Natural killer cell treated with Interleukin-12 subunit alpha and Interleukin-12 subunit beta and Interleukin-15 and Interleukin-18, amount 100 ng/mL, for 72 hours (primary cell): ENCODE measurements at places on chromosomes 5 and 9.

DNA sequence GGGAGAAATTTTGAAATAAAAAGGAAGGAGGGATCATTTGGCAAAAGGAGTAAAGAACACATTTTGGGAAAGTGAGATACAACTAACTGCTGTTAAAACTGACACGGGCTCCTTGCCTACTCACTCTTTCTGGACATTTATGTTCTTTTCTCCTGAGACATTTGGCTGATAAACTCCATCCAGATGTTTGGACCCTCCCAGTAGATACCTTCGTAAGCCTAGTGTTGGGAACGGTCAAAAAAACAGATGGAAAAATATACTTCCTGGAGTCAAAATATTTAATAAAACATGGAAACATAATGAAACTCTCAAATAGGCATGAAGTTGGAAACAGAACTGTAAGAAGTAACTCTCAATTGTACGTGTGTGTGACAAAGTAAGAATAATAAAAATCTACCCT is 360.1 kb upstream of the RIOK2 start:
- H3K4me3 ChIP-seq, result no peak overlapping the region
- H3K4me1 ChIP-seq, result peaks cover 15% of the 10 kb centered on the region
- no peaks in the 10 kb centered on the region for H3K27me3 ChIP-seq
- no peak overlapping the region for H3K27ac ChIP-seq
- no peak for DNase-seq
- H3K36me3 ChIP-seq, result no peaks in the 10 kb centered on the region

DNA sequence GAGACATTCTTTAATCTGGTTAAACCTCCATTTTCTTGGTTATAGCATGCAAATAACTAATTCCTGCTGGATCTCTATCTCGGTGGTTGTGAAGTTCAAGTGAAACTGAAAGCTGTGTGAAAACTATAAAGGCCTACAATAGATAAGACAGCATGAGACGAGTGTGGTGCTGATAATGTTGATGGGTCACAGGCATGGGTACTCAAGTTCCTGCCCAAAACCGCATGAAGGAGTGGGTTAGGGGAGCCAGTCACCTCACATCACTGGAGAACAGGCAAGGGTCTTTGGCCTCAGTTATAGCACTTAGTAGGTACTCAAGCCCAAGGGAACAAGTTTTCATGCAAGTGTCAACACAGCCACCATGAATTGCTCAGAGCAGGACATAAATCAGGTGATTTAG is 16.7 kb downstream of the HMHB1 start:
- H3K4me1 ChIP-seq, result peaks cover 18% of the 10 kb centered on the region
- H3K36me3 ChIP-seq, result no peaks in the 10 kb centered on the region
- peak overlapping the region; percentile 26 for H3K27ac ChIP-seq
- peak overlapping the region; percentile 40 for H3K4me3 ChIP-seq
- no peaks in the 10 kb centered on the region for H3K27me3 ChIP-seq

DNA sequence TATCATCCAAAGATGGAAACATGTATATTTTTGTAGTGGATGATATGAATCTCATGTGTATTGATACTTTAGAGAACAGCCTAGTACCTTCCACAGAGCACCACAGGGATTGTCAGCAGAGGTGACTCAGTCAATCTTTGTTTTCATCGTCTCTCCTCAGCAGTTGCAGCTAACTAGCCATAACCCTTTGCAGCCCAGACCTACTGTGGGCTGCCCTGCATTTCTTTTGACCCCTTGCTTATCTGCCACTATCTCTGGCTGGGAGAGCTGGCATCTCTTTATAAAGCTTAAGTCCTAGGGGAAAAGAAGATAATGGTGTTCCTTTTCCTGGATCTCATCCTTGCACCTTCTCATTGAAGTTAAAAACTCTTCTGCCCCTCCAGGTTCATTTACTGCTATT is 28.7 kb downstream of the HMGCR start:
- no peak overlapping the region for H3K27ac ChIP-seq
- H3K4me1 ChIP-seq, result no peaks in the 10 kb centered on the region
- no peak for DNase-seq
- H3K36me3 ChIP-seq, result peaks cover 1% of the 10 kb centered on the region
- H3K27me3 ChIP-seq, result no peaks in the 10 kb centered on the region

- H3K4me3 ChIP-seq, result no peak overlapping the region
- no peak overlapping the region for H3K27ac ChIP-seq
- no peaks in the 10 kb centered on the region for H3K27me3 ChIP-seq
- no peaks in the 10 kb centered on the region for H3K36me3 ChIP-seq
Observed at GRCh38 chr5:130286971-130287370, 382.7 kb downstream of the CHSY3 start.
